Caco-2 (cell line): ENCODE measurements at places on chromosomes 4 and X. TPM values are rescaled to one million over a fixed set of nuclear protein-coding genes. Genes with fewer than 3 reads are reported as not detected.

DNA sequence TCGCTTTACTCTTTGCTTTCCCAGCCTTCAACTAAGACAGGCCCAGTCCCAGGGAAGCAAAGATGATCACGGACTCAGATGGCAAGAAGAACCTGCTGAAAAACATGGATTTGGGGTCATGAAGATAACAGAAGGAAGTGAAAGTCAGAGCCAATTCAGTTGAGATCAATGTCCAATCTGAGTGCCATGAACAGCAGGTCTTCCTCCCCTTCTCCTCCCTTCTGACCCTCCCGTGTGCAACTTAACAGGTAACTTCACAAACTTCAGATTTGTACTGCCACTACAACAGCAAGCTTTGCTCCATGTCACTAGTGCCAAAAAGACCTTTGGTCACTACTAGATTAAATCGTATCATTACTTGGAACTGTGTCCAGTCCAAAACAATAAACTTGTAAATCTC, 15.5 kb upstream of the SGMS2 start:
- no peaks in the 10 kb centered on the region for H3K4me1 ChIP-seq
- no peak overlapping the region for H3K4me3 ChIP-seq
- H3K27ac ChIP-seq, result no peak overlapping the region
- no peaks in the 10 kb centered on the region for H3K36me3 ChIP-seq
- H3K27me3 ChIP-seq, result no peaks in the 10 kb centered on the region

GRCh38 chr4:159175085-159175988, 72.5 kb downstream of the RAPGEF2 start:
- H3K4me1 ChIP-seq, result peaks cover 64% of the 10 kb centered on the region
- H3K4me3 ChIP-seq, result peak overlapping the region; percentile 22
- no peaks in the 10 kb centered on the region for H3K36me3 ChIP-seq
- peak; percentile 86 for DNase-seq

GRCh38 chrX:117400005-117400404, 716.6 kb downstream of the KLHL13 start:
- no peaks in the 10 kb centered on the region for H3K27me3 ChIP-seq
- no peaks in the 10 kb centered on the region for H3K4me1 ChIP-seq
- H3K36me3 ChIP-seq, result no peaks in the 10 kb centered on the region
- H3K4me3 ChIP-seq, result no peak overlapping the region
- no peak overlapping the region for H3K27ac ChIP-seq

The FGG gene
- total RNA-seq, result 121 and 146 TPM in 2 replicates

DNA sequence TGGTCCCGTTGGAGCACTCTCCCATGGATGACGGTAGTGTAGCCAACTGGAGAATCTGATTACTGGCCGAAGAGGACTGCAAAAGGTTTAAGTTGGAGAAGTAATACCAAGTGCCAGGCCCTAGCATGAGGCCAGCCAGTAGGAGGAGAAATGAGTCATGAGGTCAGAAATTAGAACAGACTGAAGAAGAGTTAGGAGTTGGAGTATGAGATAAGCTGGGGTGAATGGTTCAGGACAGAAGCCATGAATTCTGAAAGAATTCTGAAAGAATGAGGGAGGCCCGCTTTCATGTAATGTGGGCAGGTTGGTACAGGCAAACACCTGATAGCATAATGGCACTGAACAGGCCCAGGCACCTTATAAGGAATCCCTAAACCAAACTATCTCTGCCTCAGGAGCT, 18.4 kb upstream of the STK26 start:
- DNase-seq, result no peak
- no peaks in the 10 kb centered on the region for H3K27me3 ChIP-seq
- no peak overlapping the region for H3K4me3 ChIP-seq
- H3K4me1 ChIP-seq, result no peaks in the 10 kb centered on the region

The SASH3 gene
- not detected in 2 replicates for total RNA-seq

DNA sequence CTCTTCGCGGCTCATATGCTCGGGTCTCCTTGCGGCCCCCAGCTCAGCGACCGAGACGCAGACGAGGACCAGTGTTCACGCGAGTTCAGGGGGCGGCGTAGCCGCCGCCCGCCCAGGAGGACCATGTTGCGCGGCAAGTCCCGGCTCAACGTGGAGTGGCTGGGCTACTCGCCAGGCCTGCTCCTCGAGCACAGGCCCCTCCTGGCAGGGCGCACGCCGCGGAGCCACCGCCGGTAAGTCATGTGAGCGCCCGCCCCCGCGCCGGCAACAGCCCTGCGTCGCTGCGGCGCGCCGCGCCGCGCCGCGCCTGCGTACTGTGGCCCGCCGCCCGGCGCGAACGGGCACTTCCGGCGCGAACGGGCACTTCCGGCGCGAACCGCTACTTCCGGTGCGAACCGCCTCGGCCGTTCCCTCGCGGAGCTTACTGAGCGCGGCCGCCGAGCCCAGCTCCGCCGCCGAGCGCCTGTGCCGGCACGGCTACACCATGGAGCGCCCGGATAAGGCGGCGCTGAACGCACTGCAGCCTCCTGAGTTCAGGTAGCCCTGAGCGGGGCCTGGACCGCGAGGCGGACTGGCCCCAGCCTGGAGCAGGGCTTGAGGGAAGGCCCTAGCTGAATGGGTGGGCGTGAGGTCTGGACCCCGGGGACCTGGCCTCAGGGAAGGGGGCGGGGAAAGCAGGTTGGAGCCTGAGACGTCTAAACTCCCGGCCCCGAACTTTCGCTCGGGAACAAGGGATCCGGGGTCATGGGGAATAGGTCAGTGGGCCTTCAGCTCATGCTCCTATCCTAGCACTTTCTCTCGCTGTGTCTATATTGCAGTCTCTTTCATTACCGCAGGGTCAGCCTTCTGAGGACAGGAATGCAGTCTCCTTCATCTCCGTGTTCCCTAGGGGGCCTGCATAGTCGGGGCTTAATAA, at the start of gene VMA21:
Gene VMA21 (plus strand): TSS at position 382 of the 916 bp plus-strand sequence. CDS start 103 bp downstream, at position 485.
- H3K4me1 ChIP-seq, result no peaks in the 10 kb centered on the region
- peak; percentile 82 for DNase-seq
- H3K4me3 ChIP-seq, result peak within 1 kb of the TSS; percentile 85
- no peaks in the 10 kb centered on the region for H3K36me3 ChIP-seq
- H3K27ac ChIP-seq, result peak within 1 kb of the TSS; percentile 86
- H3K27me3 ChIP-seq, result no peaks in the 10 kb centered on the region

GRCh38 chr4:2295900-2296442, 34.1 kb upstream of the MXD4 start:
- DNase-seq, result no peak
- H3K27ac ChIP-seq, result no peak overlapping the region
- H3K4me3 ChIP-seq, result no peak overlapping the region
- H3K36me3 ChIP-seq, result no peaks in the 10 kb centered on the region

- H3K27ac ChIP-seq, result peak overlapping the region; percentile 17
- no peaks in the 10 kb centered on the region for H3K36me3 ChIP-seq
- H3K4me3 ChIP-seq, result no peak overlapping the region
- DNase-seq, result no peak
- no peaks in the 10 kb centered on the region for H3K27me3 ChIP-seq
These were observed 65.2 kb downstream of the FAM13A start for GRCh38 chr4:88991746-88992145.

The TRPC5OS gene
- not detected in 2 replicates for total RNA-seq

The PPP1R2C gene
- not detected in 2 replicates for total RNA-seq

DNA sequence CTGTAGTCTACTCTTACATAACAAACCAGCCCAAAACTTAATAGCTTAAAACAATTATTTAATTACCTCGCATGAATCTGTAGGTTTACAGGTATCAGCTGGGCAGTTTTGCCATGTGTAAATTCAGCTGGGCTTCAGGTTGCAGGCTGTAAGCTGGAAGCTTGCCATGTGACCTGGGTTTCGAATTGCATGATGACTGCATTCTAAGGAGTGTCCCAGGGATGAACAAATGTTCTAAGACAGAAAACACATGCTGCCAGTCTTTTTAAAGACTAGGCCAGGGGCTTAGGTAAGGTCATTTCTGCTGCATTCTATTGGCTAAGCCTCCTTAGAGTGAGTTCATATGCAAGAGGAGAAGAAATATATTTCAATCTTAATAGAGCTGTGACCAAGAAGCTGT, 44.8 kb downstream of the GRIA2 start:
- H3K4me3 ChIP-seq, result no peak overlapping the region
- no peaks in the 10 kb centered on the region for H3K27me3 ChIP-seq
- H3K27ac ChIP-seq, result no peak overlapping the region
- H3K4me1 ChIP-seq, result no peaks in the 10 kb centered on the region
- H3K36me3 ChIP-seq, result no peaks in the 10 kb centered on the region

GRCh38 chr4:186485561-186486062, 69.8 kb downstream of the MTNR1A start:
- no peaks in the 10 kb centered on the region for H3K4me1 ChIP-seq
- no peaks in the 10 kb centered on the region for H3K36me3 ChIP-seq
- no peak overlapping the region for H3K27ac ChIP-seq
- no peak overlapping the region for H3K4me3 ChIP-seq
- H3K27me3 ChIP-seq, result no peaks in the 10 kb centered on the region

DNA sequence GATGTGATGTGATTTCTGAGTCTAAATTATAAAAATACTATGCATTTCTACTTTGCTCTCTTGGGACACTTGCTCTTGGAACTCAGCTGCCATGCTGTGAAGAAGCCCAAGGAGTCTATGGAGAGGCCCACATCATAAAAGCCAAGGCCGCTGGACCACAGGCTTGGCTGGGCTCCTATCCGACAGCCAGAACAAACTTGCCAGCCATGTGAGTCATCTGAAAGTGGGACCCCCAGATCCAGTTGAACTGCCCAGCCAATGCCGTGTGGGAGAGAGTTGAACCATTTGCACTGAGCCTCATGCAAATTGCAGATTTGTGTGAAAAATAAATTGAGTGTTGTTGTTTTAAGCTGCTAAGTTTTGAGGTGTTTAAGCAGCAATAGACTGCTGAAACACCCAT, 60.2 kb downstream of the TMEM154 start:
- H3K36me3 ChIP-seq, result no peaks in the 10 kb centered on the region
- H3K27me3 ChIP-seq, result no peaks in the 10 kb centered on the region
- H3K4me1 ChIP-seq, result peaks cover 4% of the 10 kb centered on the region
- no peak overlapping the region for H3K4me3 ChIP-seq

The LUZP4 gene
- not detected in 2 replicates for total RNA-seq

DNA sequence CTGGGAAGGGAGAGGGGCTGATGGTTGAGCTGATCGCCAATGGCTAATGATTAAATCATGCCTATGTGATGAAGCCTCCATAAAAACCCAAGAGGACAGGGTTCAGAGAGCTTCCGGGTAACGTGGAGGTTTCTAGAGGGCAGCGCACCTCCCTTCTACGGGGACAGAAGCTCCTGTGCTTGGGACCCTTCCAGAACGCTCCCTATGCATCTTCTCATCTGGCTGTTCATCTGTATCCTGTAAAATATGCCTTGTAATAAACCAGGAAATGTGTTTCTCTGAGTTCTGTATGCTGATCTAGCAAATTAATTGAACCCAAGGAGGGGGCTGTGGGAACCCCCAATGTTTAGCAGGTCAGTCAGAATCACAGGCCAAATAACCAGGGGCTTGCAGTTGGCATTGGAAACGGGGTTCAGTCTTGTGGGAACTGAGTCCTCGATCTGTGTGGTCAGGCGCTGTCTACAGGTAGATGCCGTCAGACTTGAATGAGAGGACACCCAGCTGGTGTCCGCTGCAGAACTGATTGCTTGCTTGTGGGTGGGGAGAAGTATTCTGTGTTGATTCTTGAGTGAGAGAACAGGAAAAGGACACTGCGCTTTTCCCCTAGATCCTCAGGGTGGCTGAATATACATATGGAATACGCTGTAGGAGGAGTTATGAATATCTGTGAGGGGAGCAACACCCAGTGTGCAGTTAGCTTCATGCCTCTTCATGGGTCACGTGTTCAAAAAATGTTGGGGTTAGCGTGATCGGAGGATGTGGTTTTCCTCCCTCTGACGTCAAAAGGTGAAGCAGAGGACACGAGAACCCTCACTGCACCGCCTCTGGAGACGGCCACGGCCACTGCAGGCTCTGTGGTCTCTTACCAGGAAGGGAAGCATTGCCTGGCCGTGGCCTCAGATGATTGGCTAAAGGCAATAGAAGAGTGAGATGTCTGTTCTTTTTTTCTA, 29.2 kb downstream of the HTT-AS start:
- no peaks in the 10 kb centered on the region for H3K36me3 ChIP-seq
- no peak for DNase-seq
- no peak overlapping the region for H3K27ac ChIP-seq
- H3K27me3 ChIP-seq, result no peaks in the 10 kb centered on the region

DNA sequence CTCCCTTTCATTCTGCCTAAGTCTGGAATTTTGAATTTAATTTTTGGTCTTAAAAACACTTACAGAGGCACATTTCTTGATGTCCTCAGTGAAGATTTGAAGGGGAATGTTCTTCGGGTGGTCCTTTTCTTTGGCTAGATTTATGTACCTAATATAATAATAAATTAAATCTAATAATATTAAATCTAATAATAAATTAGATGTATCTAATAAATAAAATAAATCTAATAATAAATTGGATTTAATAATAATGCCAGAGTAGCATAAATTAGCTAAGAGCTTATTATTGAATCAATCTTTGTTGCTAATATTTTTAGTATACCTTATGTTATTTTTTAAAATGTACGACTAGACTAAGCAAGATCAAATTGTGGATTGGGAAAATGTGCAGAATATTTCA, 39.8 kb downstream of the MAD2L1 start:
- H3K27me3 ChIP-seq, result no peaks in the 10 kb centered on the region
- no peak overlapping the region for H3K4me3 ChIP-seq
- H3K4me1 ChIP-seq, result no peaks in the 10 kb centered on the region
- H3K36me3 ChIP-seq, result no peaks in the 10 kb centered on the region

- H3K36me3 ChIP-seq, result no peaks in the 10 kb centered on the region
- H3K4me1 ChIP-seq, result no peaks in the 10 kb centered on the region
- no peak for DNase-seq
- no peak overlapping the region for H3K4me3 ChIP-seq
These were observed 56.1 kb upstream of the TMEM131L start for GRCh38 chr4:153409924-153410501.

DNA sequence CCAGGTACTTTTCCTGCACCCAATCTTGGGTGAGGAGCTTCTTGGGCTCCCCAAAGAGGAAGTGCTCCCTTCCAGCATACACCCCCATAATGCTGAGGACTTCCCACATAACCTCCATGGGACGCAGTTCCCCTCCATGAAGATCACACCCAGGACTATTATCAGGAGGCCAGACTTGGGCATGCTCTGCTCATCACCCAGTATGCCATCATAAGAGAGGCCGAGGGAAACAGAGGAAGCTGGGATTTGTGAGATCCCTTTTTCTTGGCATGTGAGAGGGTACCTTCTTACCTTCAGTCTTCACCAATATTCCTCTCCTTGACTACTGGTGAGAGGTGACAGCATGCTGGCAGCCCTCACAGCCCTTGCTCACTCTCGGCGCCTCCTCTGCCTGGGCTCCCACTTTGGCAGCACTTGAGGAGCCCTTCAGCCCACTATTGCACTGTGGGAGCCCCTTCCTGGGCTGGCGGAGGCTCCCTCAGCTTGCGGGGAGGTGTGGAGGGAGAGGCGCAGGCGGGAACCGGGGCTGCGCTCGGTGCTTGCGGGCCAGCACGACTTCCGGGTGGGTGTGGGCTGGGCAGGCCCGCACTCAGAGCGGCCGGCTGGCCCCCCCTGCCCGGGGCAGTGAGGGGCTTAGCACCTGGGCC, 15.7 kb upstream of the HSFX1 start:
- H3K4me1 ChIP-seq, result no peaks in the 10 kb centered on the region
- H3K36me3 ChIP-seq, result no peaks in the 10 kb centered on the region
- H3K4me3 ChIP-seq, result no peak overlapping the region
- no peak for DNase-seq
- H3K27me3 ChIP-seq, result no peaks in the 10 kb centered on the region
- no peak overlapping the region for H3K27ac ChIP-seq

GRCh38 chrX:644304-645281, 14.0 kb downstream of the SHOX start:
- no peak overlapping the region for H3K27ac ChIP-seq
- H3K4me1 ChIP-seq, result no peaks in the 10 kb centered on the region
- DNase-seq, result no peak

The MAGEE2 gene
- not detected in 2 replicates for total RNA-seq
